NAMALWA (cell line): ENCODE measurements at places on chromosomes 7 and 10.

- no peak for DNase-seq
Measured at GRCh38 chr7:55180963-55181542, 162.2 kb downstream of the EGFR start.

DNA sequence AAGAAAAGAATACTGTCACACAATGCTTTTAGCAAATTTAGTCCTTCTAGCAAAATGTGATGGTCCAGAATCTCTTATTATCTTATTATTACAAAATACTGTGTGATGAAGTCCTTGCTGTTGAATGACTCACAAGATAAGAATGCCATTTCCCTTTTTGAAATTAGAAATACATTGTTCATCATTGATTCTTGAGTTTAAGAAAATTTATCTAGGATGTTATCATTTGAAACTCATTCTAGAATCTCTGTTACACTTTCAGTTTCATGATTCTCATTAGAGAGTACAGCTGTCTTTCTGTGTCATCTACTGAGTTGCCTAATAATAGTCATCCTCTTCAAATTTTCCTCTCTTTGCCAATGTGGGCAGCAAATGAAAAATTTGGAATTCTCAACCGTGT, 9.6 kb downstream of the ZKSCAN5 start:
- DNase-seq = no peak

DNA sequence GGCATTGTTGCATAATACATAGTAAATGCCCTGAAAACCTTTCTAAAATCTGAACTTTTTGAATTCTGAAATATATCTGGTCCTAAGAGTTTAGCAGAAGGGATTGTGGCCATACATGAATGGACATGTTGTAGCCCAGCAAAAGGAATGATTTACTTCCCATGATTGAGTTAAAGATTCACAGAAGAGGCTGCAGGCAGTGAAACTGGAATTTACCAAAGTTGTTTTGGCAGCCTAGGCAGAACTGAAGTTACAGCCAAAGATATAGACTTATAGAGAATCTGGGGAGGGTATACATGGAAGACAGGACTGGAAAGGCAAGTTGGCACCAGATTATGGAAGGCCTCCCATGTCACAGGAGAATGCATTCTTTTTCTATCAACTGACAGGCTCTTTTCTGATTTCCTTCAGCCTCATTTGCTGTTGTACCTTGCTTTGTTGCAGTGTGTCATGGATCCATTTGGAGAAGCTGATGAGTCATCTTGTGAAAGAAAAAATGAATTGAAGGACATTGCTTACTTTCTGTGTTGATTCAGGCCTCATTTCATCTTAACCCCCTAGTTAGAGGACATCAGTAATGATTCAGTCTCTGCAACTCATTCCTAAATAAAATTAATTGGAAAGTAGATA, 356.2 kb upstream of the LRGUK start:
- DNase-seq = no peak

DNA sequence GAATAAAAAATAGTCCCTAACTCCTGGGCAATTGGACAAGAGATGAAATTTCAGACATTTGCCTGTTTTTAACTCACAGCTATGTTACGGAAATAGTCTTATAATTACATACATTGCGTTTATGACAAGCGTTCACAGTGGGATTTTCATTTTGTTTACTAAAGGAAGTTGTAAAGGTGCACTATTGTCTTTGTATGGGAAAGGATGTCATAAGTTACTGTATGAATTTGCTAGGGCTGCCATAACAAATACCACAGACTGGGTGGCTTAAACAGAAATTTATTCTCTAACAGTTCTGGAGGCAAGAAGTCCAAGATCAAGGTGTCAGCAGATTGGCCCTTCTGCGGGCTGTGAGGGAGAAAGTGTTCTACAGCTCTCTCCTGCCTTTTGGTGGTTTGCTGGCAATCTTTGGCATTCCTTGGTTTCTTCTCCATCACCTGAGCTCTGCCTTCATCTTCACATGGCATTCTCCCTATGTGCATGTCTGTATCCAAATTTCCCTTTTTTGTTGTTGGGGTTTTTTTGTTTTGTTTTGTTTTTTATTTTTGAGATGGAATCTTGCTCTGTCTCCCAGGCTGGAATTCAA, 5.6 kb downstream of the NFE2L3 start:
- peak; percentile 21 for DNase-seq

DNA sequence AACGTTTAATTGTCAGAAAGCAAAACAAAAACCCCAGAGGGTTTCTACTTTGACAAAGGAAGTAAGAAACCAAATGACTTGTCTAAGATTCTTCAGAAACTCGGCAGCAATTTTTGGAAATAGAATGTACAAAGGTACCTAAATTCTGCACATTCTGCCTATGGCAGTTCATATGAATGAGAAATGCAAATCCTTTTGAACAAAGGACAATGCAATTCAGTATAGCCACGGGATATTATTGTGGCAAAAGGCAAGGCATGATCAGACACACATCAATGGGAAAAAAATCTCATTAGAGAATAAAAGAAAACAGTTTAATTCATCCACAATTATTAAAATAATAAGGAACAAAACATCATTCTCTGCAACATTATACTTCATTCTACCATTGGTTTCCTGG, 93.4 kb downstream of the SEMA3C start:
- no peak for DNase-seq

- peak; percentile 12 for DNase-seq
Measured at GRCh38 chr10:5904227-5904626, 14.2 kb downstream of the FBH1 start.

- DNase-seq = no peak
Measured at GRCh38 chr7:515628-516027, 4.0 kb downstream of the PDGFA start.

- no peak for DNase-seq
Measured at GRCh38 chr10:118663176-118663575, 67.7 kb upstream of the PRLHR start.

DNA sequence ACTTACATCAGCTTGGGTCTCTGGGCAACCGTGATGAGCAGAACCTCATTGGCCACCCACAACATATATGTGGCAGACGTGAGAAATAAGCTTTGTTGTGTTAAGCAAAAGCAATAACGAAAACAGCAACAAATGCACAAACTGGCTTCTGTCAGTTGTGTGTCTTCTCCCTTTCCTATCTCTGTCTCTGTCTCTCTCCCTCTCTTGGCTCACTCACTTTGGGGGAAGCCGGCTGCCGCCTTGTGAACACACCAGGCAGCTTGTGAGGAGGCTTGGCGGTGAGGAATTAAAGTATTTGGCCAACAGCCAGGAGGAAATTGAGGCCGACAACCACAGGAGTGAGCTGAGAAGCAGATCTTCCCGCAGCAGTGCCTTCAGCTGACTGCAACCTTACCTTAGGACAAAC, 21.9 kb upstream of the CDCA7L start:
- peak; percentile 58 for DNase-seq

DNA sequence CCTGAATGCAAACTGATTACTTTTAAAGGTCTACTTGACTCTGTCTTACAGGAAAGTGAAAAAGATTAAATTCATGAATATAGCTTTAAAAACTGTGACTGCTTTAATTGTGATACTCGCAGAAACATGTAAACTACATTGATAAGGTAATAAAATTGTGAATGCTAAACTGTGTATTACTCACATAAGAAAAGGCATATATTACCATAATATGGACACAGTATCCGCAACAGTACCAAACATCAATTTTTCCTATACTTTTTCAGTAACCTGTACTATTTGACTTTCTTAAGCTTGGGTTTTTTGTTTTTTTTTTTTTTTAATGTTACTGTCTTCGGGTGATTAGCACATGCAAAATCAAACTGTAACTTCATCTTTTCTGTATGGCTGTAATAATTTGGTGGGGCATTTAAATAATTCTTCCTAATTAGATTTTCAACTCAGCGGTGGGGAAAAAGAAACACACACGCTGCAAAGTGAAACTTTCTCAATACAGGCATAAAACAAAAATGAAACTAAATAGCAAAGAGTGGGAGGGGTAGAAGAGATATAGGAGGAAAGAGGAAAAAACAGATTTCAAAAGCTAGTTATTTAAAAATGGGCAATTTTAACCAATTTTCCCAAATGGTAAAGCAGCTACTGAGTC, 23.2 kb downstream of the NT5C3A start:
- peak; percentile 69 for DNase-seq

DNA sequence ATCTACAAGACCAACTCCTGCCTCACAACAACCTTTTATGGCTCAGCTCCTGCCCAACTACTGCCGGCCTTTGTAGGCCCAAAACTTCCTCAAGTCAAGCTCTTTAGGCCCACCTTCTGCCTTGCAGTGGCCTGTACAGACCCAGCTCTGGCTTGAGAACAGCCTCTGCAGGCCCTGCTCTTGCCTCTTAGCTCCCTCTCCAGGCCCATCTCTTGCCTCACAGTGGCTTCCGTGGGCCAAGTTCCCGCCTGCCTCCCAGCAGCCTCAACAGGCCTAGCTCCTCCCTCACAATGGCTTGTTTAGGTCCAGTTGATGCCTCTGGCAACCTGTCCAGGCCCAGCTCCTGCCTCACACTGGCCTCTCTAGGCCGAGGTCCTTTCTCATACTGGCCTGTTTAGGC, 32.4 kb upstream of the VKORC1L1 start:
- no peak for DNase-seq

DNA sequence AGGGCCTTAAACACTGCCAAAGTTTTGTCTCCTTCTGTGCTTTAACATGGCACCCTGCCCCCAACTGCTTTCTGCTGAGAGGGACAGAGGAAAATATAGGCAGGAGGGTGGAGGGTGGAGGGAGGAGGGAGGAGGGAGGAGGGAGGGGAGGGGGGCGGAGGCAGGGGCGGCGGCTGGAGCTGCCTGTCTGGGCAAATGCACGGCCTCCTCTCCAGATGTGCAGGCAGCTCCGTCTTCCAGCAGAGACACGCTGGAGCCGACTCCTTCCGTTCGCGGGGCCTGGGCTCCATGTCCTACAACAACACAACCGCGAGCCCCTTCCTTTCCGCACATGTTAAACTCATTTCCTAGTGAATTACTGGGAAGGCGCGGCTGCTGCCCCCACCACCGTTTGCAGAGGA, 14.2 kb downstream of the EBF3 start:
- no peak for DNase-seq

DNA sequence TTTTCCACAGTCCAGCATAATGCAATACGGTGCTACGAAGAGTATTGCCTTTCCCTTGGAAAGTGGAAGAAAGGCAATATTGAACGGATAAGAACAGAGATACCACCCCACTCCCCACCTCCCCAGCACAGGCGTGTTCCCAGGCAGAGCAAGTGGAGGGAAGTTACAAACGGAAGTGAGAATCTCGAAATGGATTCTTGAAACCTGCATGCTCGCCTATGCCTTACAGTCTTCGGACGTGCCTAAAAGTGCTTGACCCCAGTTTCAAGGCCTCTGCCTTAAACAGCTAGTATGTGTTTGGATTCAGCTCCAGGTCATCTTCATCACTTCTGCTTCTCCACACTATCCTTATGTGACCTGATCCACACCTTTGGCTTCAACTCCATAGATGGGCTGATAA, 35.0 kb upstream of the USP6NL start:
- no peak for DNase-seq
